ENCODE measurements at places on chromosomes 13 and 19.

GRCh38 chr13:98483601-98484288 is 93.2 kb downstream of the STK24 start:
- DNase-seq = no peak

- no peak for DNase-seq
These were observed 57.1 kb downstream of the GADD45B start for GRCh38 chr19:2533072-2533425.

DNA sequence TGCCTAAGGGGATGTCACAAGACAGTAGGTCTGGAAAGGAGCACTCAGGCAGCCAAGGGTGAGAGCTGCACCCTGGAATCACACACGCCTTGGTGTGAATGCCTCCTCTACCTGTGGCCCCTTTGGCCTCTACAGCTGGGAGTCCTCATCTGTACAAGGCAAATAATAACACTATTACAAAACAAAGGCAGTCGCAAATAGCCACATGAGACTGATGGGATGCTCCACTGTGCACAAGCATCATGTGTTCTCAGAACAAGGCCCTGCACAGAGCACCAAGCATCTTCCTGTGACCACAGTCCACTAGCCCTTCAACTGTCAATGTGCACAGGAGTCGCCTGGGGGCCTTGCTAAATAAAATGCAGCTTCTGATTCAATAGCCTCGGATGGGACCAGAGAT is 44.6 kb upstream of the HNRNPA1L2 start:
- DNase-seq = no peak

DNA sequence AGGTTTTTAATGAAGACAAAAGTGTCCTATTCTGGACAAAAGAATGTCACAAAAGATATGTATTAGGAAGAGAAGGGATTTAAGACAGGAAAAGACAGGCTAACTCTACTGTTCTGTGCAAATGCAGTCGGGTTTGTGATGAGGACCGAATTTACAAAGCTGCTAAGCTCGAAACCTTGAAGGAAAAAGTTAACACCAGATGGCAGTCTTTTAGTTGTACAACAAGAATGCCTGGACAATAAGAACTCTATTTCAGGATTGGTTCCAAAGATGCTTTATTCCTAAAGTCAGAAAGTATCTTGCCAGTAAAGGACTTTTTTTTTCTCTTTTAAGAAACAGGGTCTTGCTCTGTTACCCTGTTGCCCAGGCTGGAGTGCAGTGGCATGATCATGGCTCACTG is 51.1 kb downstream of the HS6ST3 start:
- peak; percentile 9 for DNase-seq

DNA sequence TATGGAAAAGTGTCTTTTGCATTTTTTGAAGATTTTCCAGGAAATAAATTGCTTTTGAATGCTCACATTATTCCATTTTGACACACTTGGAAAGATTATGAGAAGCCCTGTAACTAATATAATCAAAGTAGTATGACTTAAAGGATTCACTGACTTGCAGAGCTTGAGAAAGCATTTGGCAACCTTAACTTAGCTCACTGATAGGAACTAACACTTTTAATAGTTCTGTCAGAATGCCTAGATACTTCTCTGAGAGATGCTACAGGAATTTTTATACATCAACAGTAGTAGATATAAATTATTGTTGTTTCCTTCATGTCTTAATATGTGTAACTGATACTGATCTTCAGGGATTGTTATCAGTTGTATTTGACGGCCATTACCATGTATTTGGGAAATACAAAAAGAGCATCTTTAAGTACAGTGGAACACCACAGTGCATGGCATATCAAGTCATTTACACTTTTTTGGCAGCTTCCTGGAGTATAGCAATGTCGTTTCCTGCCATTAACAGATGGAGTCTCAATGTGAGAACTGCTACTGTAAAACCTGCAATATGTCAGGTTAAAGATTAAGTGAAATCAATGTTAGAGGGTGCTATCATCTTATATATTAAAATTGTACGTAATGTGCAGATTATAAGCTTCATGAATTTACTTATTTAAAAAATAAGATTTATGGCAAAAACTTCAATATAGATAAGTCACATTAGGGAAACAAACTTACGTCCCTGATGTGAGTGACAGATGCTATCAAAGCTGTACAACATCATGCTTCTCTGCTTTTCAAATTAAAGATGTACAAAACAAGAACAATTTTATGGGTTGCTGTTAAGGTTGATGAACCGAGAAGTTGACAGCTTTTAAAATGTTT is 1159.8 kb upstream of the MIR17HG start:
- no peak for DNase-seq

DNA sequence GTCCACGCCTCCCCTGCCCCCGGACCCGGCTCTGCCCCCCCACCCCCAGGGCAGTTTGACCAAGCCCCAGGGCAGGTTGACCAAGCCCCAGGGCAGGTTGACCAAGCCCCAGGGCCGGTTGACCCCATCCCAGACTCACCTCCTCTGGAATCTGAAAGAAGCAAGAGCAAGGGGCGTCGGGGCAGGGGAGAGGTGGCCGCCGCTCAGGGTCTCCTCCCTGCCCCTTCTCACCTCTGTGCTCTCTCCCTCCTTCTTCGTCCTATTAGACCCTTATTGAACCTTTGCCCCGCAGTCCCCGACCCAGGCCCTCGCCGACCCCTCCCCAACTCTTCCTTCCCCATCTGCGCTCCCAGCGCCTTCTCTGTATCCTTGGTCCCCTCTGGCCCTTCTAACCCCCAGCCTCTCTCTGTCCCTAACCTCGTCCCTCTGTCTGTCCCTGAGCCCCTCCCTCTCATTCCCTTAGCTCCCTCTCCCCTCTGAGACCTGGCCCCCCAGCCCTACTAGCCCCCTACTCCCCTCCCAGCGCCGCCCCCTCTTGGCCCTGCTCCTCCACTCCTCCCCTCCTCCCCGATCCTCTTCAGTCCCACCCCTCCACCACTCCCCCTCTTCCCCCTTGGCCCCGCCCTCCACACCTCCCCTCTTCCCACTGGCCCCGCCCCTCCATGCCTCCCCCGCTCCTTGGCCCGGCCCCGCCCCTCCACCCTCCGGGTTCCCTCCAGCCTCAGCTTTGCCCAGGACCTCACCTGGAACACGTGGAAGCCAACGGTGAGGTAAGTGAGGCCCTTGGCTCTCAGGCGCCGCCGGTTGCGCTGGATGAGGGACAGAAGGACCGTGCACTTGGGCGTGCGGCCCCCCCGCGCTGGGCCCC is 7.6 kb downstream of the CAPN12 start:
- DNase-seq = no peak

- DNase-seq = no peak
These were observed 3.6 kb downstream of the TMEM161A start for GRCh38 chr19:19134687-19135158.

GRCh38 chr13:85366759-85367417 is 432.3 kb downstream of the SLITRK6 start:
- DNase-seq = no peak

GRCh38 chr19:6241680-6242377 is 37.9 kb downstream of the MLLT1 start:
- no peak for DNase-seq

DNA sequence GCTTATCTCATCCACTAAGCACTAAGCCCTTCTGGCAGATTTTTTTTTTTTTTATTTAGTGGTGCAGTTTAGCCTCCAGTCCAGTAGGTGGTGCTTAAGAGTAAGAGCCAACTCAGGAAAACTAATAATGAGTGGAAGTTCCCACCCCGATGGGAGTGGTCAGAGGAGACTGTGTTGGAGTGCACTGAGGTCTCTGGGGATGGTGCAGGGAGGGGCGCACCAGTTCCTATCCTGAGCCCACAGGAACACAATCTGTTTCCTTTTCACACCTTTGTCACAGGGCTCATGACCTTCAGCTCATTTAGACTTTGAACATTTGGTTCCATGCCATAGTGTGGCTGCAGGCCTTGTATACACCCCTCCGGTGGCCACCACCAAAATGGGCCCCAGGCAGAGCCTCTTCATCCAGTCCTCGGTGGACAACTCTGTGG is 367.4 kb downstream of the SPRY2 start:
- no peak for DNase-seq

- no peak for DNase-seq
These were observed 20.5 kb downstream of the ZNF114 start for GRCh38 chr19:48290401-48290770.

GRCh38 chr19:39172700-39173501 is 23.9 kb upstream of the NCCRP1 start:
- DNase-seq = no peak

GRCh38 chr13:64506246-64506645 is 2723.9 kb downstream of the PCDH9 start:
- DNase-seq = no peak

- DNase-seq = no peak
These were observed 22.0 kb downstream of the ZNF235 start for GRCh38 chr19:44282846-44283245.

DNA sequence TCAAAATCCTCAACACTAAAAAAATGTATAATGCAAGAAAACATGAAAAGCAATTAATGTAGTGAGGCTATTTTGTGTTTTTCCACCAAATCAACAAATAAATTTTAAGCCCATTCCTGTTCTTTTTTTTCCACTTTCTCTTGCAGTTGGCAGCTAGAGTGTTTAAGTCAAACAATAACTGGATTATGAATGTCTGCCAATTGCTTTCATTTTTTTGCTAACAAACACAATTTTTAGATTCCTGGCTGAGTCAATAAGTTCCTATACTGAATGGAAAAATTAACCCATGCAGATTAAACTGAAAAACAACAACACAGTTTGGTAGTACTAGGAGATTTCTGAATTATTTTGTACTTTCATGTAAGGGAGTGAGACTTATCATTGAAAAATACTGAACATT is 232.4 kb downstream of the SLITRK5 start:
- DNase-seq = no peak

DNA sequence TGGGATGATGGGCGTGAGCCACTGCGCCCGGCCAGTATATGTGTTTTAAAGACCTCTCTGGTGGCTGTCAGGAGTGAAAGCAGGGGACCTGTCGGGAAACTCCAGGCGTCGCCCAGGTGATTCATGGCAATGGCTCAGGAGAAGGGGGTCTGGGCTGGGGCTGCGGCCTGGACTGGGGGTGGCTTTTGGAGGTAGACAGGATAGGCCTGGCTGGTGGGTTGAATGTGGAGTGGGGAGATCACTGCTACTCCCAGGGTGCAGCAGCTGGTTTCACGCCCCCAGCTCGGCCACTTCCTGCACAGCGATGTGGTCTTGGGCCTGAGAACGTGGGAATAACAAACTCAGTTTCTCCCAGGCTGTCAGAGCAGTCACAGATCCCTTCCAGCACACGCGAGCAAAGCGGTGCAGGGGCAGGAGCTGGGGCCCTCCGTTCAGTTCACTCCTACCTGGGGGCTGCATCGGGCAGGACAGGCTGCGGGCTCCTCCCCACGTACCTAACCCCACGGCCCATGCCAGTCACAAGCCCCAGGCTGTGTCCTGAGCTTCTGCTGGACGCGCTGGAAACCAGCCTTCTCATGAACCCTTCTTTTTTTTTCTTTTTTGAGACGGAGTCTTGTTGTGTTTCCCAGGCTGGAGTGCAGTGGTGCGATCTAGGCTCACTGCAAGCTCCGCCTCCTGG is 18.9 kb downstream of the KDM4B start:
- no peak for DNase-seq

GRCh38 chr13:80359414-80359777 is 18.5 kb upstream of the SPRY2 start:
- no peak for DNase-seq

- no peak for DNase-seq
These were observed 230.2 kb upstream of the TRPC4 start for GRCh38 chr13:38099751-38100150.

- no peak for DNase-seq
These were observed 39.9 kb downstream of the DOCK9 start for GRCh38 chr13:98937911-98938381.

GRCh38 chr13:87671753-87672605 is 808 bp downstream of the SLITRK5 start:
- DNase-seq = no peak

GRCh38 chr13:91042870-91043269 is 304.6 kb upstream of the MIR17HG start:
- DNase-seq = no peak

GRCh38 chr13:23915308-23915707 is 18.0 kb upstream of the C1QTNF9B start:
- DNase-seq = no peak

DNA sequence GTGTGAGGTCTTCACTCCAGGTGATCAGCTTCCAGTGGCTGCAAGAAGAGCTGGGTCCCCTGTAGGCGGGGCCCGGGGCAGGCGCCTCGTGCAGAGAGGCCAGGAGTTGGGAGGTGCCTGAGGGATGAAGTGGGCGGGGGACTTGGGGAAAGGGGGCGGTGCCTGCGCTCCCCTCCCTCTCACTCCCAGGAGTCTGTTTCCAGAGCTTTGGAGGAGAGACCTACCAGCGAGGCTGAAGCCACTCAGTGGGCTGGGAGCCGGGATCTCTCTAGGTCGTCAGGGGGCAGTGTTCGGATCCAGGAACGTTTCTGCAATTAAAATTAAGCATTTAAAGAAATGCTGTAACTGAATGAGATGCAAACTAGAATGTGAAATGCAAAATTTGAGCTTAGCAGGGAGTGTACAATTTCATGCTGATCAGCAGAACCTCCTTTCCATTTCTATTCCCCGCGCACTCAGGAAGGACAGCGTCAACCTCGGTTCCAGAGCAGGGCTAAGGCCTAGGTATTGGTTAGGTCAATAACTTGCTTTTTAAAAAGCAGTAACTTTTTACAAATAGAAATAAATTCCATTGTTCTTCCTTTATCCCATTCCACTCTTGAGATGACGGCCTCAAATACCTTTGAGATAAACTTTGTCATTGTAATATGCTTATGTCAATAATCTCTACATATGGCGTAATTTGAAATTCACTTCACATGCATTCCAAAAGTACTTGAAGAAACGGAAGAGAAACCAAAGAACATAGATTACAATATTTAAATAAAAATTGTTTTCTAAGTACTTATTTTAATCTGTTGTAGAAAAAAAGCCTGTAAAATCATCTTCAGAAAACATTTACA is 11.6 kb downstream of the ZNF160 start:
- DNase-seq = no peak

DNA sequence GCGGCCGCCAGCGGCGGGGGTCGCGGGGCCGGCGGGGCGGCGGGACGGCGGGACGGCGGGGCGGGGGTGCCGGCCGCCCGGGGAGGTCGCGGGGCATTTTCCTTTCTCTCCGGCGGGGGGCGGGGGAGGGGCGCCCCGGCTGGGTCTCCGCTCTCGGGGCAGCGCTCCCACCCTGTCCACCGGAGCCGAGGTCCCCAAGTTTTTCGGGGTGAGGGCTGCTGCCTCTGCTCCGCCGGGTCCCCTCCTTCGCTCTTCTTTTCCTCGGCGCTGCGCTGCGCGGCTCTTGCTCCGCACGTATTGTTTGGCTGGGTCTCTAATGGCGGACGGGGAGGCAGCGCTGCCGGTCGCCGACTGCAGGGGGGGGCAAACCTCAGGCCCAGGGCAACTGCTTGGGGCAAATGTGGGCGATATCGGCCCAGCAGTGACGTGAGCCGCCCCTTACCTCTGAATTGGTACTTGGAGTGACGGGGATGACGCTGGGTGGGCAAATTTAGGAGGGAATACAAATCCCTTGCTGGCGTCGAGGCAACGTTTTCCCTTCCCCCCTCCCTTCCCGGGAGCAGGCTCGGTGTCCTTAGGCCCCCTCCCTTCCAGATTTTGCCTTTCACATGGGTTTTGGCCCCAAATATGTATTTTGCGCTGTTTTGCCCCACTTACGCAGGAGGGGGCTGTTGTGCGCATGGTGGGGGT is 759 bp downstream of the ZMYM2 start:
- peak; percentile 34 for DNase-seq

Data from AML-193 (cell line).